ENCODE measurements at places on chromosomes 4 and X.

GRCh38 chr4:38967260-38968095 lies 64.7 kb downstream of the TMEM156 start:
- DNase-seq: peak; percentile 62

GRCh38 chr4:84263415-84263814 lies 235.7 kb downstream of the NKX6-1 start:
- no peak for DNase-seq

GRCh38 chr4:152700151-152700550 lies 20.4 kb upstream of the TMEM154 start:
- peak; percentile 32 for DNase-seq

- no peak for DNase-seq
These were observed 9.5 kb downstream of the HPRT1 start for GRCh38 chrX:134469486-134469885.

GRCh38 chr4:182478475-182478874 lies 235.3 kb downstream of the TENM3 start:
- DNase-seq: peak; percentile 7

GRCh38 chr4:7353046-7353790 lies 81.5 kb downstream of the PSAPL1 start:
- DNase-seq: no peak

DNA sequence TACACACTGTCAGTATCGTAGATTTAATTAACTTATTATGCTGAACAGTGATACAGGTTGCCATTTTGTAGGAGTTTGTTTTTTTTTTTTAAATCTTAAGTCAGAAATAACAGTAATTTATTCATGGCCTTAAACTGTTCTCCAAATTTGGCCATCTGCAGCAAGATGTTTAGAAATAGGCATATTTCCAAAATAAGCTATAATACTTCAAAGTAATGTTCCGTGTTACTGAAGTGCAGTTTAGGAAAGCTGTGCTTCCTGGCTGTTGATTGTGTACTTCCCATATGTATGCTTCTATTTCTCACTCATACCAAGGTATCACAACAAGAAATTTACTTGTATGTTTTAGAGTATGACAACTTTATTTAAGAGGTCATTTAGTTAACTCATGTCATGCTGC lies 28.9 kb downstream of the CPEB2 start:
- no peak for DNase-seq

DNA sequence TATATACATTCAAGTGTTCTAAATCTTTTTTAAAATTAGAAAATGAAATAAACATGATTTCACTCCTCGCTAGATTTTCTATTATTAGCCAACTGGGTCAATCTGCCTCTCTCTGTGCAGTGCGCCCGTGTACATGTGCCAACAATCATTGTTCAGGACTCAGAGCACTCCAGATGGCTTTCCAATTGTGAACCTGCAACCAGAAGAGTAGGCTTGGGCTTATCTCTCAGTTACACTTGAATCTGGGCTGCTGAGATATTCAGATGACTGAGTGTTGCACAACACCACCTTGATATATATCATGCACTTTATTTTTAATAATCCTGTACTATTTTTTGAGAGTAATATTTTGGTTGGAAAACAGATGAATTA lies 184.0 kb upstream of the FSTL5 start:
- DNase-seq: no peak

DNA sequence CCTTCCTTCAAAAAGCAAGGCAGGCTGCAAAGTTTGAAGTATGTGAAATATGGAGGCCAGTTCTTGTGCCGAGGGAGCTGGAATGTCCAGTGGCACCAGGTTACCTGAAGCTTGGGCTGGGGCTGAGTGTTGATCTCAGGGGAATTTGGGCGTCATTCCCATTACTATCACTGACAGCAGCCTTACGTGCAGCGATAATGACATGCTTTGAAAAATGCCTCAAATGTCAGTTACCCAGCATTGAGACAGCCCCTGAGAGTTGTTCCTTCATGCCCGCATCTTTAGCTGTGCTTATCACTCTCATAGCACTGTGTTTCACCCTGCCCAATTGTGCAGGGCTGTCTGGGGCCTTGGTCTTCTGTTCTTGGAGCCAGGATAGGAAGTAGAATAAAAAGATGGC lies 27.4 kb downstream of the SLC16A2 start:
- DNase-seq: no peak

DNA sequence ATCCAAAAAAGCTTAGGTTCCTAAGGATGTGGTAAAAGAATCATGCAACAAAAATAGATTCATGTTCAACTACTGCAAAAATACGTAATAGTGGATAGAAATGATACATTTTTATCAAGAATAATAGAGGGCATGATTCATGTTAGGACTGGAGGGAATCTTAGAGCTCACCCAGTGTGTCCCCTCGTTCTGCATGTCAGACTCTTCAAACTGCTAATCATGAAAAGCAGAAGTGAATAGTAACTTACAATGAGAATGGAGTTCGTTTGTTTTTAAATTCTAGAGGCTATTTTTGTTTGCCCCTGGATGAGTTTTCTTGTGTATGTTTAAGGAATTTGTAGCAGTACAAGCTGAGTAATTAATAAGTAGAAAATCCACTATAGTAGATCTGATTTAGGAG lies 79.4 kb downstream of the MSL3 start:
- no peak for DNase-seq

GRCh38 chr4:144547678-144548298 lies 98.2 kb upstream of the HHIP start:
- DNase-seq: no peak
